ENCODE measurements at places on chromosomes 3 and 15. TPM values are rescaled to one million over a fixed set of nuclear protein-coding genes. Genes with fewer than 3 reads are reported as not detected.

DNA sequence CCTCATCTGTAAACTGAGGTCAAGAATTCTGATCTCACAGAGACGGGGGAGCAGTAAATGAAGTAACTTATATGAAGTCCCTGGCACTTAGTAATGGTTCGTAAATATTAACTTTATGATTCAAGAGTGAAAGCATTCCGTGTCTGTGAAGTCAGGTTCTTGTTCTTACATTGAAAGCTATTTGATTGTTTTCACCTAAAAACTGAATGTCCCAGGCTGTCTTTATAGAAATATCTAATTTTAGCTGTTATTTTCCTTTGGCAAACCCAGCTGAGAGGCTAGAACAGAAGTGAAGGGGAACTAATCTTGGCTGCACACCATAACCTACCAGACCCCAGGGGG is 84.5 kb downstream of the CHSY1 start:
- no peaks in the 10 kb centered on the region for H3K36me3 ChIP-seq
- no peak overlapping the region for H3K4me3 ChIP-seq
- H3K27me3 ChIP-seq: no peaks in the 10 kb centered on the region
- H3K27ac ChIP-seq: no peak overlapping the region
- DNase-seq: no peak
- peaks cover 17% of the 10 kb centered on the region for H3K4me1 ChIP-seq

- peak overlapping the region; percentile 70 for H3K27ac ChIP-seq
- no peaks in the 10 kb centered on the region for H3K27me3 ChIP-seq
- H3K4me1 ChIP-seq: peaks cover 95% of the 10 kb centered on the region
- peak; percentile 72 for DNase-seq
- peaks cover 22% of the 10 kb centered on the region for H3K36me3 ChIP-seq
- H3K4me3 ChIP-seq: no peak overlapping the region
Observed at GRCh38 chr15:74793135-74794028, 11.5 kb downstream of the CSK start.

Gene KLF15
- total RNA-seq: 0.23 TPM

DNA sequence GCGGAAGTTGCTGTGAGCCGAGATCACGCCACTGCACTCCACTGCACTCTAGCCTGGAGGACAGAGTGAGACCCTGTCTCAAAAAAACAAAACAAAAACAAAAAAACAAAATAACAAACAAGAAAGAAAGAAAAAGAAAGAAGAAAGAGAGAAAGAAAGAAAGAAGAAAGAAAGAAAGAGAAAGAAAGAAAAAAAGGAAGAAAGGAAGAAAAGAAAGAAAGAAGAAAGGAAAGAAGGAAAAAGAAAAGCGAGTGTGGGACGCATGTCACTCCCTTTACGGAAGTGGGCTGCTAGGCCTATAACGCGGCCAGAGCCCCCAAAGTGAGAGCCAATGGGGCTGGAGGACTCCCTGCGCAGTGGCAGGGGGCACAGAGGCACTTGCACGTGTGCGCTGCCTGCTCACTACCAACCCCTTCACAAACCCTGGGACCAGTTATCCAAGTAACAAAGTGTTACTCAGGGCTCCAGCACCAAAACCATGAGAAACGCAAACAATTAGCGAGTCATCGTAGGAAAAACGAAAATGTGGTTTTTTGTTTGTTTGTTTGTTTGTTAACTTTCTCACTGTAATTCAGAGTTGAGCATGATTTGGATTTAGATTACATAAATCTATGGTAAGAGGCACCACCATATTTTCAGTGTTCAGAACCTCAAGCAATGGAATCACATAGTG is 40.8 kb upstream of the ATP1B3 start:
- no peak for DNase-seq
- no peak overlapping the region for H3K4me3 ChIP-seq
- H3K36me3 ChIP-seq: no peaks in the 10 kb centered on the region
- H3K4me1 ChIP-seq: no peaks in the 10 kb centered on the region
- no peak overlapping the region for H3K27ac ChIP-seq
- H3K27me3 ChIP-seq: no peaks in the 10 kb centered on the region

Gene MRPS22
- 39.1 TPM for total RNA-seq

Gene MB21D2
- 0.19 TPM for total RNA-seq

GRCh38 chr3:150765949-150766720 is 3.2 kb upstream of the SIAH2 start:
- peaks cover 4% of the 10 kb centered on the region for H3K4me1 ChIP-seq
- no peak for DNase-seq
- H3K27ac ChIP-seq: no peak overlapping the region
- H3K36me3 ChIP-seq: no peaks in the 10 kb centered on the region
- H3K4me3 ChIP-seq: no peak overlapping the region
- H3K27me3 ChIP-seq: no peaks in the 10 kb centered on the region

- no peaks in the 10 kb centered on the region for H3K4me1 ChIP-seq
- H3K36me3 ChIP-seq: no peaks in the 10 kb centered on the region
- no peak overlapping the region for H3K4me3 ChIP-seq
- H3K27ac ChIP-seq: no peak overlapping the region
Observed at GRCh38 chr15:44092221-44092620, 102.8 kb downstream of the FRMD5 start.

DNA sequence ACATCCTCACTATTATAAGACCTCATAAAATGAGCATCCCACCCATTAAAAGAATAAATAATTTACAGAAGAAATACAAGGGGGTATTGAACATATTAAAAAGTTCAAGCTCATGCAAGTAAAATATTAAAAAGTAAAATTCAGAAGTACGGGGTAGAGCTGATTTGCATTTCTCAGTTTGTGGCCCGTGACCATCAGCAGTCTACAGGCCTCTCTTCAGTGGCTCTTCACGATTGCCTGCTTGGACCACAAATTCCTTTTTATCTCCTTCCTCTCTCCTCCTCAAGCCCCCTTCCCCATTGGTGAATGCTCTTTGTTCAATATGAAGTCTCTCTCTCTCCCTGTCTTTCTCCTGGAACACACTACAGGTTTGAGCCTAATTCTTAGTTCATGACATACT is 19.1 kb downstream of the CYP8B1 start:
- no peaks in the 10 kb centered on the region for H3K4me1 ChIP-seq
- no peak overlapping the region for H3K4me3 ChIP-seq
- H3K27ac ChIP-seq: no peak overlapping the region

- H3K4me1 ChIP-seq: peaks cover 22% of the 10 kb centered on the region
- peak overlapping the region; percentile 0 for H3K4me3 ChIP-seq
- no peaks in the 10 kb centered on the region for H3K27me3 ChIP-seq
- peak overlapping the region; percentile 67 for H3K27ac ChIP-seq
- peak; percentile 38 for DNase-seq
- H3K36me3 ChIP-seq: no peaks in the 10 kb centered on the region
Observed at GRCh38 chr3:150384296-150385212, 23.5 kb upstream of the TSC22D2 start.

- no peak overlapping the region for H3K27ac ChIP-seq
- peaks cover 47% of the 10 kb centered on the region for H3K36me3 ChIP-seq
- no peaks in the 10 kb centered on the region for H3K27me3 ChIP-seq
- DNase-seq: no peak
- peaks cover 17% of the 10 kb centered on the region for H3K4me1 ChIP-seq
Observed at GRCh38 chr3:149150436-149150835, 21.0 kb downstream of the HPS3 start.

DNA sequence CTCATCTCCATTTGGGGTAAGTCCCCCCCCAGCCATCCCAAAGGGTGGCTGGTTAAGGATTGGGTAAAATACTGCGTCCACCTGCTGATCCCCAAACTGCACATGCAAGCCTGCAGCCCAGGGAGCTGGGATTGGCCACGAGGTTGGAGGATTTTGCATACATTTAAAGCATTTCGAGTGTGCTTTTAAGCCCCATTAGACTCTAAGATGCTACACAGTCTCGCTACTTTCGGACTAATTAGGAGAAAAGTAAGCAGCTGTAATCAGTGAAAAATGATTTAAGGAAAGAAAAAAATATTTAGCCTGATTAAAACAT is 23.9 kb downstream of the SLC6A6 start:
- no peak overlapping the region for H3K4me3 ChIP-seq
- H3K27me3 ChIP-seq: no peaks in the 10 kb centered on the region
- no peak for DNase-seq
- no peaks in the 10 kb centered on the region for H3K36me3 ChIP-seq

DNA sequence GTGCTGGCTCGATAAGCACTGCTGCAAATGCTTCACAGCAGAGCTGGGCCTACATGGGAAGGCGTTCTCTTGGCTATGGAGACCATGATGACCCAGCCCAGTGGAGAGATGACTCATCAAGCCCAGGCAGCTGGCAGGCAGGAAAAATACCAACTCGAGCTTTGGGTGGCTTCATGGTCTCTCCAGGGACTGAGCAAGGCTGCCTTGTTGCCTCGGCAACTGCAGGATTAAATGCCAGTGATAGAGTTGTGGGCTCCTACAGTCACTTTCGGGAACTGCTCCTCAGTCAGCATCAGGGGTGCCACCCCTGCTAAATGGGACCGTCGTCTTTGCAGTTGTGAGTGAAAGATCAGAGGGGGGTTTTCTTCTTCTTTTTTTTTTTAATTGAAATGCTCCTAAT is 54.6 kb upstream of the MYZAP start:
- DNase-seq: no peak
- H3K4me3 ChIP-seq: no peak overlapping the region
- H3K4me1 ChIP-seq: no peaks in the 10 kb centered on the region
- no peaks in the 10 kb centered on the region for H3K36me3 ChIP-seq
- no peaks in the 10 kb centered on the region for H3K27me3 ChIP-seq
- no peak overlapping the region for H3K27ac ChIP-seq

GRCh38 chr15:90291679-90292356 is 26.3 kb downstream of the NGRN start:
- no peaks in the 10 kb centered on the region for H3K27me3 ChIP-seq
- H3K4me3 ChIP-seq: no peak overlapping the region
- H3K36me3 ChIP-seq: no peaks in the 10 kb centered on the region
- H3K4me1 ChIP-seq: peaks cover 4% of the 10 kb centered on the region
- no peak for DNase-seq

- H3K4me3 ChIP-seq: no peak overlapping the region
- no peak overlapping the region for H3K27ac ChIP-seq
- peaks cover 45% of the 10 kb centered on the region for H3K36me3 ChIP-seq
- DNase-seq: no peak
Observed at GRCh38 chr3:122364490-122364889, 18.5 kb downstream of the MIX23 start.

- H3K27me3 ChIP-seq: peaks cover 71% of the 10 kb centered on the region
- peaks cover 49% of the 10 kb centered on the region for H3K4me1 ChIP-seq
- no peak overlapping the region for H3K4me3 ChIP-seq
- H3K36me3 ChIP-seq: no peaks in the 10 kb centered on the region
- no peak for DNase-seq
Observed at GRCh38 chr15:41499109-41499851, 5.6 kb downstream of the ITPKA start.

DNA sequence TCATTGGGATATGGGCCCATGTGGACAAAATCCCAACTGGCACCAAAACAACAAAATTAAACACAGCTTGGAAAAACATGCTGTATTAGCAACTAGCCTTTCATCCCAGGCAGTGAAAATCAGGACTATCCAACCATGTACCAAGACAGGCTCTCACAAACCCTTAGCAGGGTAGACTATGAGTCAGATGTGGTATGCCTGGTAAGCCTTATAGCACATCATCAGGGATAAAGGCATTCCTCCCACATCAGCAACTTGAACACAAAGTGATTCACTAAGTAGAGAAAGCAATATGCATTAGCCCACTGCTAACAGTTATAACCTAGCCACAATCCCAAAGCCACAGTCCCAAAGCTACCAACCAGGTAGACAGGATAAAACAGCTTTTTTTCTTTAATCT is 8.0 kb downstream of the CEP152 start:
- H3K36me3 ChIP-seq: no peaks in the 10 kb centered on the region
- no peak for DNase-seq
- H3K27ac ChIP-seq: no peak overlapping the region
- H3K4me3 ChIP-seq: no peak overlapping the region
- no peaks in the 10 kb centered on the region for H3K27me3 ChIP-seq
- no peaks in the 10 kb centered on the region for H3K4me1 ChIP-seq

- no peak overlapping the region for H3K4me3 ChIP-seq
- peaks cover 32% of the 10 kb centered on the region for H3K4me1 ChIP-seq
- no peaks in the 10 kb centered on the region for H3K36me3 ChIP-seq
- no peaks in the 10 kb centered on the region for H3K27me3 ChIP-seq
Observed at GRCh38 chr3:151169262-151169947, 33.6 kb downstream of the GPR171 start.

Gene TMEM108
- not detected for total RNA-seq

DNA sequence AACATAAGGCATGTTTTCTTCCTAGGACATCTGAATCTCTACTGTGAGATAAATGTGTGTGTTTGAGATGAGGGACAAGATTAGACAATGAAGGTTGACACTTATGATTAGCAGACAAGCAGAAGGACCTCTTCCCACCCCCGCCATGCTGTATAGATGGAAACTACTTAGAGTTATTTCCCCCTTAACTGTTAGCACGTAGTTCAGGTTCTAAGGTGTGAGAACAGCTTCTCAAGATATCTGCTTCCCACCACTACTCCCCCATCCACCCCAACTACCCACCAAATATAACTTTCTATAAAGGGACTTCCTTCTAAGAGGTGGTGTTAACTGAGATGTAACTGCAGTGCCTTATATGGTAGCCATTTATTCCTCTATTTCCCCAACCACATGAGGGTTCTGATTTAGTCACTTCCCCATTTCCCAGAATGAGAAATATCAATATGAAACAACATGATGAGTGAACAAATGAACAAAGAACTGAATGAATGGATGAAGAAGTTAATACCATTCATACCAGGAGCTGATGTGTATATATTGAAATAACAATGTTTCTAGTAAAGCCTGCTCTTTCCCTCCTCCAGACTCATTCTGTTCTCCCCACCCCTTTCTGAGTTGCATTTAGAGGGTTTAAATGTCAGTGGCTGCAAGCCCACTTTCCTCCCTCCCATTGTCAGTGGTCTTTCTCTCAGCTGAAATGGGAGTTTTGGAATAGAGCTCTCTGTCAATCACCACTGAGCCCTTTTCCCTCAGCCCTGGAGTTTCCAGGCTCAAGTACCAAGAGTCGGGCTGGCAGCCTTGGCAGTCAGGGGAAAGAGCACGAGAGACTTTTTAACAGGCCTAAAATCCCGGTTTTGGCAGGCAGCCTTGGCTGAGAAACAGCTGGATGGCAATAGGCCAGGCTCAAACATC is 7.7 kb upstream of the RFTN1 start:
- no peak for DNase-seq
- H3K4me1 ChIP-seq: peaks cover 29% of the 10 kb centered on the region
- H3K36me3 ChIP-seq: no peaks in the 10 kb centered on the region
- no peak overlapping the region for H3K27ac ChIP-seq

Gene ZMAT3
- 24.1 TPM for total RNA-seq

Gene TJP1
- not detected for total RNA-seq

Gene NANOGP8
- not detected for total RNA-seq

GRCh38 chr3:146065573-146066006 is 95.4 kb downstream of the PLOD2 start:
- no peaks in the 10 kb centered on the region for H3K4me1 ChIP-seq
- no peak overlapping the region for H3K27ac ChIP-seq
- no peaks in the 10 kb centered on the region for H3K27me3 ChIP-seq
- no peak overlapping the region for H3K4me3 ChIP-seq
- no peaks in the 10 kb centered on the region for H3K36me3 ChIP-seq
- no peak for DNase-seq

- no peaks in the 10 kb centered on the region for H3K27me3 ChIP-seq
- no peaks in the 10 kb centered on the region for H3K36me3 ChIP-seq
- H3K4me3 ChIP-seq: no peak overlapping the region
- DNase-seq: no peak
- H3K27ac ChIP-seq: no peak overlapping the region
Observed at GRCh38 chr3:145752576-145752975, 408.4 kb downstream of the PLOD2 start.

GRCh38 chr15:27342991-27343390 is 372.0 kb downstream of the GABRG3 start:
- no peaks in the 10 kb centered on the region for H3K36me3 ChIP-seq
- no peak overlapping the region for H3K4me3 ChIP-seq
- no peak overlapping the region for H3K27ac ChIP-seq

Data from natural killer cell (primary cell).